Dermis microvascular lymphatic vessel endothelial cell (primary cell): ENCODE measurements at places on chromosomes 11 and 22. TPM values are rescaled to one million over a fixed set of nuclear protein-coding genes. Genes with fewer than 3 reads are reported as not detected.

The CADM1 gene
- 0.51 and 0.77 TPM in 2 replicates for total RNA-seq

The LRRC56 gene
- 0.26 and 0.51 TPM in 2 replicates for total RNA-seq

The ZNRF3 gene
- 1.5 and 2.5 TPM in 2 replicates for total RNA-seq

The FAM180B gene
- not detected in 2 replicates for total RNA-seq

- no peak for DNase-seq
Measured at GRCh38 chr11:76448506-76448905, 3.7 kb downstream of the EMSY start.

DNA sequence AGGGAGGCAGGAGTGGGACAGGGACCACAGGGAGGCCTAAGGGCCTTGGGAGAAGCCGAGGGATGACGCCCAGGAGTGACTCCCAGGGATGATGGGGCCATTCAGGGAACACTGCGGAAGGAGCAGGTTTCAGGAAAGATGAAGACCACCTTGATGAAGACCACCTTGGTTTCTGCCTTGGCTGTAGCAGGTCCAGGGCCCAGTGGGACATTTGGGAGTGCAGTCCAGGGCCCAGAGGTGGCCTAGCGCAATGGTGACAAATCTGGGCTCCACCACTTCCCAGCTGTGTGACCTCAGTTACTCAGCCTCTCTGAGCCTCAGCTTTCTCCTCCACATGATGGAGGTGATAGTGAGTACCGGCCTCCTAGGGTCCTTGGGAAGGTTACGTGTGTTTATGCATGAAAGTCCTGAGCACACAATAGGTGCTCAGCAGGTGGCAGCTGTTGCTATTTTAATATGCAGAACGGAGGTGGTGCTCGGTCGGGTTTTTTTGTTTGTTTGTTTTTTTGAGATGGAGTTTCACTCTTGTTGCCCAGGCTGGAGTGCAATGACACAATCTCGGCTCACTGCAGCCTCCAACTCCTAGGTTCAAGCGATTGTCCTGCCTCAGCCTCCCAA lies 770 bp downstream of the TSGA10IP start:
- no peak for DNase-seq

DNA sequence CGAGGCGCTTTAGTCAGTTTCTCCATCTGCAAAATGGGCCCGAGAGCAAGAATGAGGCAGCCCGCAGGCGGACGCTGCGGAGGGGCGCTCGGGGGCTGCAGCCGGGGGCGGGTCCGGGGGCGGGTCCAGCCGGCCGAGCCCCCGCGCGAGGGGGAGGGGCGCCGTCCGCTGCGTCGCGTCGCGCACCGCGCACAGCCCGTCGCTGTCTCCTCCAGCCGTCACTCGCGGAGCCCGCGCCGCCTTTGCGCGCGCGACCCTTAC lies 282 bp downstream of the PC start:
- no peak for DNase-seq

DNA sequence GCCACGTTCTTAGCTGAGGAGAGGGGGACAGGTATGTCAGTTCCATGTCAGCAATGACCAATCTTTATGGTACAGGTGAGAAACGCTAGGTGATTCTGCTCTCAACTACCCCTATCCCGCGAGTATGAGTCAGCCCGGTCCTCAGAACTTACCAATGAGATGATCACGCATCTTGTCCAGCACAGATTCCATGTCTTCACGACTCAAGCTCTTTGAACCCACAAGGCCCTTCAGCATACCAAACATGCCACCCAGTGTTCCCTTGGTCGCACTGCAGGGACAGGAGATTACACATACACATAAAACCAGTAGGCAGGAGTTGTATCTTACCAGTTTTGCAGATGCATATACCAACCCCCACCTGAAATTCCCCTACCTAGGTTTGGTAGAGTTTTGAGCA lies 2.9 kb downstream of the SRPRA start:
- DNase-seq, result peak; percentile 46

GRCh38 chr11:61413496-61413895 lies 16.3 kb downstream of the CPSF7 start:
- DNase-seq, result no peak

GRCh38 chr22:45544588-45545170 lies 42.0 kb downstream of the FBLN1 start:
- no peak for DNase-seq

GRCh38 chr11:94597896-94598295 lies 30.7 kb downstream of the PIWIL4 start:
- no peak for DNase-seq

DNA sequence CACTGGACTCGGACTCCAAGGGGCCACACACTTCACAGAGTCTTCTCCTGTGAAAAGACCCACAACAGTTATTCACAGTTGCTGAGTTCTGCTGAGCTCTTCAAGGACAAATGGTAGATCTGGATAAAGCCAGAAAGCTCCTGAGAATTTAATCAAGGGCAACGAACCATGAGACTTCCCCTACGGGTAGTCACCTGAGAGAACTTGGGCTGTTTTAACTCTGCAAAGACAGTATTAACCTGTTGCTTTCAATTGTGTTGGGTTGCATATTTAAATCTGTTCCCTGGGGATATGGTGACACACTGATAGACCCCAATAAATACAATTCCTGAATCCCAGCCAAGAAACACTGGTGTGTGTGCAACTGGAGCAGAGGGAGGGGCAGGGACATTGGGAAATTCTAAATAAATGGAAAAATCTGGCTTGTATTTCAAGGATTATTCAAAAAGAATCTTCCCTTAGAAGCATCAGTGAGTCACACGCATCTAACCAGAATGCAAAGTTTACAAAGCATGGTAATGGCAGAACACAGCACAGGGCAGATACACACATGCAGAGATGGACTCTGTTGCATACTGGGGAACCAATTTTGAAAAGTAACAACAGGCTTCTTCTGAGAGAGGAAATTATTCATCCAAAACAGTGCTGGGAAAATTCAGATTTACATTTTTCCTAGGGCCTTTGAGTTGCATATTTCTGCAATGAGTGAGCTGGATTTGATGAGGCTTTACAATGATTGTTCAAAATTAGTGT lies 4.0 kb downstream of the KCNJ1 start:
- DNase-seq, result peak; percentile 29

GRCh38 chr11:34632105-34632791 lies 11.4 kb downstream of the EHF start:
- DNase-seq, result no peak

- peak; percentile 52 for DNase-seq
Measured at GRCh38 chr11:59259867-59260475, 47.2 kb upstream of the MPEG1 start.

DNA sequence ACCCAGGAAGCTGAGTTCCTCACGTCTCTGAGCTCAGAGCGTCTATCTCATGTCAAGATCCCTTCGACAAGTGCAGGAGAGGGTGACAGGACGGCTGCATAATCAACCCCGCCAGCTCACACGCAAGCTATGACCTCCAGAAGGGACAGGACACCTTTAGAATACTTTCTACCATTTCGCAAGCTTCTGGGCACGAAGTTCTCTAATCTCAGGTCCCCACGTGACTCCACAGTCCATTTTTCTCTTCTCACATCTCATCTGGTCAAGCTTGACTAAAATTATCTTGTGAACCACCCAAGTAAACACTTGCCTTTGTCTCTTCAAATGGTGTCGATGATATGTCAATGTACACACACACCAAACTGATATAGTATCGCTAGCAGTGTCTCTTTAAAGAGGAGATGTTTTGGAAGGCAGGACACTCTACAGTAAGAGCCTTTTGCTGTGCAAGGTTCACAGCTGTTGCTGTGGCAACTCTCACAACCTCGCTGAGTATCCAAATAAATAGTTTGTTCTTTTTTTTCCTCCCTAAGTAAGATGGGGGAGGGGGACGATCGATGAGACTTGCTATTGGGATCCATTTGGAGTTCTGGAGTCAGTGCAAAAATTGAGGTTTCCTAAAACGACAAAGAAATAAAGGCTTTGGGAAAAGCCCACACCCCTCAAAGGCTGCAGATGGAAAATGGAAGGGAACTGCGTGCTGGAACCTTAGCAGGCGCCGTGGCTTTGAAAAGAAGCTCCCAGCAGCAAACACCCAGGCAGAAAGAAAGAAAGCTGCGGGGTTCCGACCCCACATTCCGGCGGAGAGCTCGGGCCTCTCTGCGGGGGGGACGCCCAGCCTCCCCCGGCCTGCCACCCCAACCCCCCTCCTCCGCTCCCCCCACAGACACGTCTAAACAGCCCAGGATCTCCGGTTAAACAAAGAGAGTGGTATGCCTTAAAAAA lies 215.4 kb upstream of the UBASH3B start:
- no peak for DNase-seq

DNA sequence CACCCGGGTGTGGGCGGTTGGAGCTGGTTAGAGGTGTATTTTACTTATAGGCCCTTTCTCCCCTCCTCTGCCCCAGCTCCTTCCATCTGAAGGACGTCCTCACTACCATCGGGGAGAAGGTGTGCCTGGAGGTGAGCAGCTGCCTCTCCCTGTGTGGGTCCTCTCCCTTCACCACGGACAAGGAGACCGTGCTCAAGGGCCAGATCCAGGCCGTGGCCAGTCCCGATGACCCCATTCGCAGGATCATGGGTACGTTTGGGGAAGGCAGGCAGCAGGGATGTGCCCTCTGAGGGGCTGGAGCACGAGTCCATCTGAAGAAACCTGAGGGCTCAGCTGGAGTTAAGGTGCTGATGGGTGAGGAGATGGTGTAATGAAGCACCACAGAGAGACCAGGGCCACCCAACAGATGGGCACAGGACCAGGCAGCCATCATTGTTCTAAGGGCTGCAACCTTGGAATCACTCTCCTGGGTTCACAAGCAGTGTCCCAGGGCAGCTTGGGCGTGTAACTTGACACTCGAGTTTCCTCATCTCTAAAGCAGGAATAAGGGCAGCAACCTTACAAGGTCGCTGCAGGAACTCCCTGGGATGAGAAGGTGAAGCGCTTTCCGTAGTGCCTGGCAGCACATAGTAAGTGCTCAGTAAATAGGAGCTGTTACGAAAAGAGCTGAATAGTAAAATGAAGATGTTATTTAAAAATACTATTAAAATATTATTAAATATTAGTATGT lies 29.4 kb downstream of the TCP11L1 start:
- DNase-seq, result no peak
